Suppressor macrophage (primary cell): ENCODE measurements at places on chromosomes 6 and 20.
A peak's percentile ranks its signal among the peaks of the same experiment; 100 is the strongest.

- peak; percentile 46 for DNase-seq
Measured at GRCh38 chr6:158131926-158132325, 36.1 kb downstream of the SERAC1 start.

DNA sequence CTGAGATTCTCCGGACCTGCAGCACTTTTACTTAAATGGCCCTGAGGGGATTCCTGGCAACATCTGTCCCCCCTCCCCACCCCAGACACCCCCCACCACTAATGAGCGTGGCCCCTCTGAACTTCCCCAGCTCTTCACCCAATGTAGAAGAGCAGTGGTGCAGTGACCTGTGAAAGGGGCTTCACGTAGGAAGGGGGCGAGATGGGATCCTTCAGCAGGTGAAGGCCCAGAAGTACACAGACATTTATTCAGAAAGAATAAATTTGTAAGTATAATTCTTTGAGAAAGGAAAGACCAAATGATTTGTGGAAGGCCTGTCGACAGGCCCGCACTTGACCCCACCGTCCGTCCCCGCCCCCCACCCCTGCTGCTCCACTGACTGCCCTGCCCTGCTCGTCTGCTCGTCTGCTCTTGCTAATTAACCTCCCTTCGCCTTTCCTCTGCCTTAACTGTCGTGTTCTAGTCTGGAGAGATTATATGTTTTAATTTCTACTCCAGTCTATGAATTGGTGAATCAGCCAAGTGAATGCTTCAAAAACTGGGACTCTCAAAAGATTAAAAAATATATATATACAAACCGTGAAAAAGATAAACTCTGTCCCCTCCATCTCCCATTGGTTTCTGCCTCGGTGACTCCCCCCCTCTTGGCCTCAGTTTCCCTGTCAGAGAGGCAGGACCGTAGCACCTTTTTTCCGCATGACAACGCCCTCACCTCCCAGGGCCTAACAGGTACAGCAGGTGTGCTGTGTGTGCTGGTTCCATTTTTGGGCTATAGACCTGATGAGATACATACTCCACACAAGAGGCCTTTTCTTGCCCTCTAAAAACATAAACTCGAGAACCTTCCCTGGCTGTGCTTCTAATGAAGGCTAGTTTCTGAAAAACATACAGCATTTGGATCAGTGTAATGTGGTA, 49.2 kb downstream of the GNAS start:
- DNase-seq = no peak

DNA sequence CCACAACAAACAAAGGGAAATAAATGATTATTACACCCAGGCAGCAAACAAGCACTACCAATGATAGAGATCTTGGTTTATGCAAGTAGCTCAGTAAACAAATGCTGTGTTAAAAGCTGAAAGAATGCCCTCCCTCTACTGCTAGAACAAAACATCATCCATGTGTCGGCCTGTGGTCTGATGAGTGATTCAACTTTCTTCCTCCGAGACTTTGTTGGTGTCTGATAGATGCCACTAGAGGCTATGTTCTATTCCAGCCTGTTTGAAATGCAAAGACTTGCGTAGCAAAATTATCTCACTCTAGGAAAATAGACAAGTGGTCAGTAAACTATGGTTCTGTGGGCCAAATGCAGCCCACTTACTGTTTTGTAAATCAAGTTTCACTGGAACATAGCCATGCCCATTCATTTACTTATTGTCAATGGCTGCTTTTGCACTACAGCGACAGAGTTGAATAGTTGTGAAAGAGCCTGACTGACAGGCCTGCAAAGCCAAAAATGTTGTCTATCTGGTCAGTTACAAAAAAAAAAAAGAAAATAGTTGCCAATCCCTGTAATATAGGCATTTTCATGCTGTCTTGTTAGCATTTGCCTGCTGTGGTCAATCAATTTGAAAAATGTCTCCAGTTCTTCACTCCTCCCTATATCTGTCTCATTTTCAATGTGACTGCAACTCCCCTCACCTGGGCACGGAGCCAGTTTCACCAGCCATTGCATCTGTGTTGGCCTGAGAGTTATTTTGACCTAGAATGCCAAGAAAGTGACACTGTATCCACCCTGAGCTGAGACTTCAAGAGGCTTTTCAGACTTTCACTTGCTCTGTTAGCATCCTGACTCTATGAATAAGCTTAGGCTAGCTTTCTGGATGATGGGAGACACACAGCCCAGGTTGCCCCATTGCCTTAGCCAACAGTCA, 544.6 kb upstream of the BTBD3 start:
- DNase-seq = no peak

GRCh38 chr6:31396422-31397152, 6.8 kb upstream of the MICA start:
- DNase-seq = peak; percentile 84

GRCh38 chr6:104187616-104188015, 672.1 kb downstream of the HACE1 start:
- DNase-seq = no peak

GRCh38 chr6:142013287-142013686, 119.4 kb upstream of the GJE1 start:
- no peak for DNase-seq

- DNase-seq = no peak
Measured at GRCh38 chr6:33915134-33915533, 111.3 kb upstream of the MLN start.

GRCh38 chr6:32933661-32934085, 7.2 kb downstream of the HLA-DMB start:
- peak; percentile 82 for DNase-seq

GRCh38 chr6:150202934-150203333, 60.1 kb downstream of the PPP1R14C start:
- no peak for DNase-seq
